Nephron progenitor cell (in vitro differentiated cells): ENCODE measurements at places on chromosomes 7 and 10.

DNA sequence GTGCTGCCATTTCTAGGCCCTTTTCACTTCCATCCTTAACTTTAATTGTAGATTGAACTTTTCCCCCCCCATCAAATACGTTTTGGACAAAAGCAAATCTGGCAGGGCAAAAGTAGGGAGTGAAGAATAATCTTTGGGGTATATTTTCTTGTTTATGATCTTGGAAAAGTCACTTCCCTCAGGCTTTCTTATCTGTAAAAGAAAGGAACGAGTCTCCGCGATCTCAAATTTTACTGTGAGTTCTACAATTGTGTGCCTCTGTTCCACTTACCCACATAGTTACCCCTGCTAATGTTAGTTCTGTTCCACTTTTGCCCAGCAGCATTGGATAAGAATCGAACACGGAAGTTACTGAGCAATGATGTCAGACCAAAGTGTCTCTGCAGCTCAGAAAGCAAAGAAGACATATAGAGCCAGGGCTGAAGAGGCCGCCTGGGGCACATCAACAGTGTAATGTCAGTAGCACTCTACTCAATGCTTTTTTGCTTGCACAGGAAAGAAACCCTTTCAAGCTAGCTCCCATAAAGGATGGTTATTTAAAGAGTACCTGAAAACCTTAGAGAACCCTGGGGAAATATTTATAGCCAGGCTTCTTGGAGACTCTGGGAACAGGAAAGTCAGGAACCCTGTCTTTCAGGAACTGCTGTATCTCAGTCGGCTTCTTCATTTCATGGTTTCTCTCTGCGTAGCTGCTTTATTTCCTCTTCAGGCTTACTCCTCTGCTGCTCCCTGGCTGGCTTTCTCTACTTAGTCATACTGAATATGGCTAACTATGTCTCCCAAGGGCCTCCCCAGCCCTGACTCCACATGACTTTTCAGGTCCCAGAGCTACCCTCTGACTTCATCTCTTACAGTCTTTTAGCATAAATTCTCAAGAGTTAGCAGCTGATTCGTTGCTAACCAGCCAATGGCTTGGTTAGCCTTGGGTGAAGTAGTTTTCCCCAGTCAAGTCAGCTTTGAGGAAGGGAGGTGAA, 123.7 kb upstream of the FAM3C start:
- no peak for DNase-seq

DNA sequence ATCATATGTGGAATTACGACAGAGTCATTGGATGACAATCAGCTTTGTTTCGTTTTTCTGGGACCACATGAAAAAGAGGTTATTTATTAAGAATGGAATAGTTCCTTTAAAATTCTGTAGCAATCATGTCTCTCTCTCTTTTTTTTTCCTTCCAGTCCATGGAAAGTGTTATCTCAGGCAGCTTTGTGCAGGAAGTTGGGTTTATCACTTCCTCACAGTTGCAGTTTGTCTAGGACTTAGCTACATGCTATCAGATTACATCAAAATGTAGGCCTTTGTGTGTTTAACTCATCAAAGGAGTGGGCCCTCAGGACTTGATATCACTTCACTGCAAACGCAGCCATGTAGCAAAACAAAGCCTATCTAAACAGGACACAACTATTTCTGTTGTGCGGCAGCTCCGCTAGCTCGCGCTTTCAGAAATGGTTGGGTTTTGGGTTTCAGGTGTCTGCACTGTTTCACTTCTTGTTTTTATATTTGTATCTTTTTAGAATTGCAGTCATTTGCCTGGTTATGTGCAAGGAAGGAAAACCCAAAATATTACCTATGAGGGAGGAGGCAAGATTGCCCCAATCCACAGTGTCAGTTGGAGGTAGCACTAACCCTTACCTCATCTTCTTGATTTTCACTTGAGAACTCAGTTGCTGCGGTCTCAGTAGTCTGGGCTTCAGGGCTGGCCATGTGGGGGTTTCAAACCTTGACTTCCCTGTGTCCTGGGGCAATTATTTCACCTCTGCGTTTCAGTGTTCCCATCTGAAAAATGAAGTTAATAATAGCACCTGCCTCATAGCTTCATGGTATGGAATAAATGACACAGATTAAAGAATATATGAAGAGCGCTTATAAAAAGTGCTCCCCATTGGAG, 66.7 kb downstream of the HHEX start:
- no peak for DNase-seq

GRCh38 chr10:123270806-123271205, 116.6 kb downstream of the BUB3 start:
- no peak for DNase-seq

DNA sequence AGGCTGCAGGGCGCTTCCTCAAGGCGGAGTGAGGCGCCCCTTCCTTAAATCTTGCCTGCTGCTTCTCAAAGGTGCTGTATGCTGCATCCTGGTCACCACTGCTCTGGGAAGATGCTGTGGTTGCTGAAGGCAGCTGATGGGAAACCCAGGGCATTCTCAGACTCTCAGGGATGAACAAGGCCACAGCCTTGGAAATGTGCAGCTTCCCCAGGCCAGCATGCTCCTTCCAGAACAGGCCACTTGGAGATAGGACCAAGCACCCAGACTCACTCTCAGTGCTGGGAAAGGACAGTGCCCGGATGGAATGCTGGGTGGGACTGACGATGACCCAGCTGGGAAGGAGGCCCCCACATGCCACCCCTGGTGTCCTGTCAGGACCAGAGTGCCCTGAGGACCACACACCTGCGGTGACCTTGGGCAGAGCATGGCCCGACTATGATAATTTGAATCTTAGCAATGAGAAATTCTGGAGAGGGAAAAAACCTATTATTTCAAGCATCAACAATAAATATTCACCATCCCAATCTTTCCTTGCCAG, 235.5 kb downstream of the TNS3 start:
- no peak for DNase-seq

DNA sequence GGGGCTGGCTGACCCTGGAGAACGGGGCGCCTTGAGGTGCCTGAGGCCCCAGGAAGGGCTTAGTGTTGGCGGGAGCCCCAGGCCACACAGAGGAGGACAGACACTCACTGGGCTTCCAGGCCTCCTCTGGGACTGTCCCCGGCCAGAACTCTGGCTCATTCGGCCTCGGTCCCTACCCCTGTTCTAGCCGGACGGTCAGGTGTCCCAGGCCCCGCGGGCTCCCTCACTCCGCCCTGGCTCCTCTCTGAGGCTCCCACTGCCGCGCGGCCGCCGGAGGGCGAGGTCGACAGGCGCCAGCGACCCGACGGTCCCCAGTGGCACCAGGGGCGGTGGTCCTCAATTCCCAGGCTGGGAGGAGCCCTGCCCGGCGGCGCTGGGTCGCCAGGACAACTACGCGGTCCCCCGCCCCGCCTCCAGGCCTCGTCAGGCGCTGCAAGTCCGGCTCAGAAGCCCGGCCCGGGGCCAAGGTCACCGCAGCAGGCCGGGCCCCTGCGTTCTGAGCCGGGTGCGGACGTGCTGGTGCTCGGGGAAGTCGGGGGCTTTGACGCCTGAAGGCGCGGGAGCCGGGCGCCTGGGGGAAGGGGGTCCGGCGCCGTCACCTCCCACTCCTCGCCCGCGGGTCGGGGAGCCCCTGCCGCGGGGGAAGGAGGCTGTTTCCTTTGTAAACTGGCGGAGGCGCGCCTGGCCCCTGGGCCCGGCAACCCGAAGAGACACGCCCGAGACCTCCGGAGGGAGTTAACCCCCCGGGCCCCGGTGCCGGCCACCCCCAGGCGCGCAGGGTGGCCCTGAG, 1.1 kb upstream of the PWWP2B start:
- peak; percentile 84 for DNase-seq
